ENCODE measurements at places on chromosomes 13 and 19.

DNA sequence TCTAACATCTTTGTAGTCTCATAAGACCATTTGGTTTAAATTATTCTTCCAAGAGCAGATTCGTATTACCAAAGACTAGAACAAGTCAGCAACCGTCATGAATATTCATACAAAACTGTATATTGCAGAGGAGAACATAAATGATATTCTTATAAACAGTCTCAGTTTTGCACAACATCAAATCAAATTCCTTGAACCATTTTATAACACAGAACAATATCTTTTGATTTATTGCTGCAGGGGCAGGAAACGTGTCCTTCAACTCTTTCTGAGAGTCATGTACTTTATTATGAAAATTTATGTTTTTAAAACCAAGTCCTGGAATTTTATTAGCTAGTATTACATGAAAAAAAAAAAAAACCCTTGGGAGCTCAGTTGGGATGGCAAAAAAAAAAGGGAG, 26.2 kb downstream of the SIGLECL1 start:
- DNase-seq, result no peak

DNA sequence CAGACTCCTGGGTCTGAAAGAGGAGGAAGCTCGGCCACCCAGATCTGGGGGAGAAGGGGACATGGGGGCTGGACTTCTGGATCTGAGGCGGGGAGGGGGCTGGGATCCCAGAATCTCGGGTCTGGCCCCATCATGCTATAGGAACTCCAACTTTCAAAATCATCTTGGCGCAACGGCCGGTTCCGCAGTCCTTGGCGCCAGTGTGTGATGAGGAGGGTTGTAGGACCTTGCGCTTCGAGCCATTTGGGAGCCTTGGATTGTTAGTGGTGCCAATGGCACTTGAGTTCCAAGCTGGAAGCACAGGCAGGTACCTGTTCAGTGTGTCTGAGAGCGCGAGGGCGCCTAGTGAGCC, 324 bp downstream of the RUVBL2 start:
- no peak for DNase-seq

DNA sequence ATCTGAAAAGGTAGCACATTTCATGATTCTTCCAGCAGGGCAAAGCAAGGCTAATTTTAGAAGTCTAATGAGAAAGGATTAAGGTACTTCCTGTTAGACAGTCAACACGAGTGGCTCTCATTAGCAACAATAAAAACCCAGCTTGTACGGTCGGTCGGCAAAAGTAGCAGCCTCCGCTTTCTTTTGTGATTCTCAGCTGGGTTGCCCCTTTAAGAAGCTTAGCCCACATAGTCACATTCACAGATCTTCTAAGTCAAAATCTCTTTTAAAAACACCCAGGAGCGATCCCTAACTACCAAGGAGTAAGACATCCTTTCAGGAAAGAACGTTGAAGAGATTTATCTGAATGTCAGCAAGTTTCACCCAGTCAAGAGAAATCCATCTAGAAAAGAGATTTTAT, 684.8 kb downstream of the DIAPH3 start:
- DNase-seq, result no peak

GRCh38 chr13:79566118-79566517, 85.2 kb downstream of the NDFIP2 start:
- no peak for DNase-seq

DNA sequence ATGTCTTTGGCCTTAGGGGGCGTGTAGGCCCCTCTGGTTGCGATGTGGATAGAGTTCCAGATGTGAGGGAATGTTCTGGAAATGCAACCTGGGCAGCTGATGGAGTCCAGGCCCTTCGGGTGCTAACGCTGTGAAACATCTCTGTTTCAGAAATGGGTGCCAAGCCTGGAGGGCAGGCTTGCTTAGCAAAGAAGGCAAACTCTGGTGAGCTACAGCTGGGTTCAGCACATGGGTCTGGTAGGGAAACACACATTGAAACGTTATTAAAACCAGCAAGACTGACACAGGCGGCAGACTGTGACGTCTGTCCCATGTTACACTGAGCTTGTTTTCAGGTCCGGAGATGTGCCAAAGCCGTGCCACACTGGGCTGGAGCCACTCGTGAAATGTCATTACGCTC, 8.6 kb upstream of the CDC16 start:
- DNase-seq, result no peak

Data from stimulated activated CD8-positive, alpha-beta memory T cell treated with anti-CD3 and anti-CD28 coated beads, Interleukin-4, amount 100 ng/mL, for 4 hours (primary cell).